ENCODE measurements at places on chromosomes 16 and 17.

DNA sequence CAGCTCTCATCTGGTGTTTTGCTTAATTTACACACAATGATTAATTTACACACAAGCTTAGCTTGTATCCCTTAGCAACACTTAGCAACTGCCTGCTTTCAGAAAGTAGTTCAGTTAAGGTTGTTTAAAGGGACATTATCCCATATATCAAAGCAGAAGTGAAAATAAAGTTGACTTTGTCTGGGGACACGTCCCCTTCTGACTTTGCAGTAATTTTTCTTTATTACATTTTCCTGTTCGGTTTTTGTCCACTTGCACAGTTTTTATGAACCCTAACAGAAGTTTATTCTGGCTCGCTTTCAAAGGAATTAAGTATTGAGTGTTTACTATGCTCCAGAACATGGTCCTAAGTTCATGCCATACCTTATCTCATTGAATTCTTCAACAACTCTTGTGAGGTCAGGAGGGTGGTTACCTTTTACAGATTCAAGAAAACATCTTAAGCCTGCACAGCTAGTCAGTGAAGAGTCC is 41.5 kb downstream of the ARHGAP44 start:
- DNase-seq, result no peak

GRCh38 chr17:19316761-19317358 is 45.7 kb downstream of the B9D1 start:
- no peak for DNase-seq

DNA sequence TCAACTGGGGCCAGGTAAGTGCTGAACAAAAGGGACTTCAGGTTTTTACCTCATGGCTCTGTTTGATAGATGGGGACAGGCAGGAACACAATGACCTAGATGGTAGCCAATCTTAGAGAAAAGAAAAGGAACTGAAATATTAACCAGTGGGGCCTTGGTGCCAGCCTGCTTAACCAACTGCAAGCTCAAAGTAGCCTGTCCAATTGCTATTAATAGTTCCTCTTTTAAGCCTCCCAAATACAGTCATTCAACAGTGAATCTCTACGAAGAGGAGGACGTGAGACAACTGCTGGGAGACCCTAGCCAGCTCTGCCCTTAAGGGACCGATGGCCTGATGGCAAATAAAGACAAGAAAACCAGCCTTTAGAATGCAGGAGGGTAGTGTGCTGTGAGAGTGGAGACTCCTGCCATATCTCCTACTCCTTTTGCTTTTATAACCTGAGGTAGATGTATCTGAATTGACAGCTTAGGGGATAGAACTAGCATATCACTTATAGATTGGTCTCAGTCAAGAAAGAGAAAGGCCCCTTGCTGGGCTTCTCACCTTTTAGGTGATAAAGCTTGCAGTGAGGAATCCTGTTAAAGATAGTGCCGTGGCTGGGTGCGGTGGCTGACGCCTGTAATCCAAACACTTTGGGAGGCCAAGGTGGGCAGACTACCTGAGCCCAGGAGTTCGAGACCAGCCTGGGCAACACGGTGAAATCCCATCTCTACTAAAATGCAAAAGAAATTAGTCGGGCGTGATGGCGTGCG is 28.3 kb downstream of the ARSG start:
- no peak for DNase-seq

DNA sequence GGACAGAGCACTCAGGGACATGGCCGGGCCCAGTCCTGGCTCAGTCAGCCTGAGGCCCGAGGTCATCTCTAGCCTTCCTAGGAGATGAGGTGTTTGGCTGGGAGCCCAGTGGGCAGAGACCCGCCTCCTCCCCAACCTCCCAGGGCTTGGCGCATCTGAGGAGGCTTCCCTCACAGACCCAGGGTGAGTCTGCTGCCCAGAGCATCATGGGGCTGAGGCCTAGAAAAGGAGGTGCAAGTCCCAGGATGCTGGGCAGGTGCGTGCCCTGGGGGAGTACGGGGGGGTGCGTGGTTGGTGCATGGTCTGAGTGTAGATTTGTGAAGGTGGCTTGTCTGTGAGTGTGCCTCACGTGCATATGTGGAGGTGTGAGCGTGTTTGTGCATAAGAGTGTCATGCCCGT is 4.7 kb downstream of the PDE6G start:
- DNase-seq, result peak; percentile 87

GRCh38 chr17:37607637-37608331 is 1.4 kb downstream of the SYNRG start:
- DNase-seq, result no peak

- no peak for DNase-seq
Measured at GRCh38 chr17:73359352-73359751, 47.6 kb upstream of the CDC42EP4 start.

Measured in hepatic stellate cell (primary cell).